ENCODE measurements at places on chromosomes 16 and 17.

- peaks cover 41% of the 10 kb centered on the region for H3K36me3 ChIP-seq
- peaks cover 77% of the 10 kb centered on the region for H3K4me1 ChIP-seq
- H3K4me3 ChIP-seq = no peak overlapping the region
- H3K27me3 ChIP-seq = no peaks in the 10 kb centered on the region
Observed at GRCh38 chr17:80763293-80763867, 218.7 kb downstream of the RPTOR start.

DNA sequence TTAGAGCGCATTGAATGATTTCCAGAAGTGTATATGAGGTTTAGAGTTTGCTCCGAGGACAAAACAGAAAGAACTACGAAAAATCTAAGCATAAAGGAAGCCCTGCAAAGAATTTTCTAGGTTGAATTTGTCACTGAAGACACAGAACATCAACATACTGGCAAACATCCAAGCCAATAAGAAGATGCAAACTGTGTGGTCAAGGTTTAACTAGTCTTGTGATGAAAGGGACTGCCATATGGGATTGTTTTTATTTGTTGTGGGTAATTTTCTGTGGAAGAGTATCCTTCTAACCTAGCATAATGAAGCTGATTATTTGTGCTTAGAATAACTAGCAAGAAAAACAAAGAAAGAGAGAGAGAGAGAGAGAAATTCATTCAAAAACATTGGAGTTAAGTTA, 492.0 kb upstream of the ERCC4 start:
- H3K4me1 ChIP-seq = no peaks in the 10 kb centered on the region
- no peaks in the 10 kb centered on the region for H3K27me3 ChIP-seq
- H3K36me3 ChIP-seq = no peaks in the 10 kb centered on the region
- no peak overlapping the region for H3K27ac ChIP-seq
- no peak overlapping the region for H3K4me3 ChIP-seq

DNA sequence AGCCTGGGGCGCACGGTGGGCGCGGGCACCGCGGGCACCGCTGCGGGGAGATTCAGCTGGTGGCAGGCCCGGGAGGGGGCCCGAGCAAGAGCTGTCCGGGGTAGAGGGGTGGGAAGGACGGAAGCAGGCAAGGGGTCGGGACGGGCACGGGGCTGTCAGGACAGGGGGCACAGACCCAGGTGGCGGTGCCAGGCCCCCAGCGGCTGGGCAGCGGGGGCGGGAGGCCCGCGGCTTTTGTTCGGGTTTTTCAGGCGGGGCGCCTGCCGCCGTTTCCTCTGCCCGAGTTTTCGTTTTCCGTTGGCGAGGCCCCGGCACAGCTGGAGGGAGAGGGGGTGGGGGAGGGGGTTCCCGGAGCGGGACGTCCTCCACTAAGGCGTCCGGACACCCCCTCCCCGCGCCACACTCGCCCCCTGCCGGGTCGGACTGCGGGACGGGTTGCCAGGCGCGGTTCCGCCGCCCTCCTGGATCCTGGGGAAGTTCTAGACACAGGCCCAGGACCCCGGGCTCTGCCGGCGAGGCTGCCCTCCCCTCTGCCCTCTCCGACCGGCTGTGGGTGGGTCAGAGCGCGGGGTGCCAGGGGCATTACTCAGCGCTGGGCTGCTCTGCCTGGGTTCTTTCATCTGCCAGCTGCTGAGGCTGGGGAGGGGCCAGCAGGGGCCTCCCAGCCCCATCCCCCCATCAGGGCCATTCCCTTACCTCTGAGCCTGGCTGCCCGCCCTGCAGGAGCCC, 543 bp downstream of the ARHGAP23 start:
- no peak overlapping the region for H3K4me3 ChIP-seq
- peaks cover 7% of the 10 kb centered on the region for H3K4me1 ChIP-seq
- peaks cover 49% of the 10 kb centered on the region for H3K27me3 ChIP-seq
- H3K36me3 ChIP-seq = no peaks in the 10 kb centered on the region
- no peak overlapping the region for H3K27ac ChIP-seq

DNA sequence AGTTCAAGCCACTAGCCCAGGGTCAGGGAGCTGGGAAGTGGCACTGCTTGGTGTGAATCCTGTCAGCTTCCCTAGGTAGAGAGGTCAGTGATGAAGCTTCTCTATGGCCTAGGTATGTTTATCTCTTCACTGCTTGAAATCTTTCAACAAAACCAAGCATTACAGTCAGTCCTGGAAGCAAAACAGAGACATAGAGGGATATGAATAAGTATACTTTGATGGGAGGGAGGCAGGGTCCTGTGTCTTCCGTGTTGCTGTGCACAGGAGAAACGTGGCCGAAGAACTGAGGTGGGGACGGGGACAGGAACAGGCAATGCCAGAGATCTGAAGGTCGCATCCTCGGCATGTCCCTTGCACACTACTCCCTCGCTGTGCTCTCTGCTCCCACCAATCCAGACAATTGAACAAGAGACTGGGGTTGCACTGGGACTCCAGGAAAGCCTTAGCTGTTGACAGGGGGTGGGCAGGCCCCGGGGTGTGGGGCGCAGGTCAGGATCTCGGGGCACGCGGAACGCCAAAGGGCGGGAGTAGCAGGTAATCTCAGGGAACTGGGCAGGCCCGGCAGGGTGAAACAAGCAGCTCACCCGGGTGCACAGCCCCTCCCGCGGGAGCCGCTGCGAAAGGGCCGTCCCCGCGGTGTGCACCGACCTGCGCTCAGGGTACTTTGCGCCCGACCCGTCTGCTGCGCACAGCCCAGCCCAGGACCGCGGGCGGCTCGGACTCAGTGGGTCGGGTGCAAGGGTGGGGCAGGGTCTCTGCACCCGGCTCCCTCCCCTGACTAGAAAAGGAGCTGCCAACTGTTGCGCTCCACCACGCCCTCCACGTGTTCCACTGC, at the start of gene MT1H:
Gene MT1H (plus strand): TSS at position 810 of the 835 bp plus-strand sequence. CDS start 71 bp downstream, outside the sequence.
- no peak within 1 kb of the TSS for H3K27ac ChIP-seq
- H3K4me3 ChIP-seq = no peak within 1 kb of the TSS

GRCh38 chr17:8162233-8162996, at the start of gene VAMP2:
Gene VAMP2, minus strand, starts transcription at chr17:8162948. Its CDS starts 69 bp downstream, at chr17:8162879.
- peaks cover 59% of the 10 kb centered on the region for H3K4me1 ChIP-seq
- peak; percentile 89 for DNase-seq
- H3K36me3 ChIP-seq = peaks cover 34% of the 10 kb centered on the region
- H3K27me3 ChIP-seq = no peaks in the 10 kb centered on the region
- H3K4me3 ChIP-seq = peak within 1 kb of the TSS; percentile 81

GRCh38 chr16:67040906-67041305, 12.0 kb downstream of the CBFB start:
- no peaks in the 10 kb centered on the region for H3K27me3 ChIP-seq
- H3K27ac ChIP-seq = no peak overlapping the region
- H3K36me3 ChIP-seq = peaks cover 62% of the 10 kb centered on the region
- DNase-seq = no peak
- H3K4me1 ChIP-seq = peaks cover 41% of the 10 kb centered on the region

DNA sequence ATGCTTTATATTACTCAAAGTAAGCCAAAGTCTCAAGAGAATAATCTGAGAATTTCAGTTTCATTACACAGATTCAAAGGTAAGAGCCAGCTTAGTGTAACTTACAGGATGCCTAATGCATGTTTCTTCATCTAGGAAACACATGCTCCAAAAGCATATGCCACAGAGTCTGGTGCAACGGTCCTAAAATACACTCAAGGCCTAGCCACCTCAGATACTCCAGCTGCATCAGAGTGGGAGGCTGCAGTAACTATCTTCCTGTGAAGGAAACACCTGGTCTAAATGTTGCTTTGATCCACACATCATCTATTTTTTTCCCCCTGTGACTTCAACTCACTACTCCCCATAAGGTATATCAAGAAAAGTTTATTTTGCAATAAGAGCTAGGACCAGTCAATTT, 51.6 kb upstream of the CORO6 start:
- H3K4me1 ChIP-seq = peaks cover 16% of the 10 kb centered on the region
- no peak overlapping the region for H3K27ac ChIP-seq
- no peak for DNase-seq
- no peaks in the 10 kb centered on the region for H3K27me3 ChIP-seq
- peaks cover 53% of the 10 kb centered on the region for H3K36me3 ChIP-seq

GRCh38 chr17:39198186-39198566, 707 bp upstream of the CACNB1 start:
- peak overlapping the region; percentile 93 for H3K4me3 ChIP-seq
- DNase-seq = no peak
- peaks cover 67% of the 10 kb centered on the region for H3K4me1 ChIP-seq
- no peaks in the 10 kb centered on the region for H3K27me3 ChIP-seq
- H3K27ac ChIP-seq = peak overlapping the region; percentile 96
- H3K36me3 ChIP-seq = peaks cover 37% of the 10 kb centered on the region

GRCh38 chr16:77758046-77758445, 30.3 kb upstream of the VAT1L start:
- no peak overlapping the region for H3K4me3 ChIP-seq
- H3K27me3 ChIP-seq = peaks cover 3% of the 10 kb centered on the region
- H3K4me1 ChIP-seq = no peaks in the 10 kb centered on the region
- no peaks in the 10 kb centered on the region for H3K36me3 ChIP-seq

- H3K27me3 ChIP-seq = peaks cover 23% of the 10 kb centered on the region
- no peak for DNase-seq
- H3K4me1 ChIP-seq = no peaks in the 10 kb centered on the region
- H3K4me3 ChIP-seq = no peak overlapping the region
Observed at GRCh38 chr16:58324792-58325191, 30.0 kb upstream of the PRSS54 start.

GRCh38 chr17:78940258-78940657, 15.1 kb upstream of the TIMP2 start:
- H3K27me3 ChIP-seq = peaks cover 6% of the 10 kb centered on the region
- H3K27ac ChIP-seq = no peak overlapping the region
- no peak overlapping the region for H3K4me3 ChIP-seq
- H3K4me1 ChIP-seq = no peaks in the 10 kb centered on the region
- H3K36me3 ChIP-seq = no peaks in the 10 kb centered on the region

- no peak overlapping the region for H3K4me3 ChIP-seq
- peaks cover 63% of the 10 kb centered on the region for H3K27me3 ChIP-seq
- peaks cover 5% of the 10 kb centered on the region for H3K4me1 ChIP-seq
- no peak for DNase-seq
- no peak overlapping the region for H3K27ac ChIP-seq
- H3K36me3 ChIP-seq = no peaks in the 10 kb centered on the region
Observed at GRCh38 chr17:8062435-8062806, 23.6 kb downstream of the ALOX15B start.

DNA sequence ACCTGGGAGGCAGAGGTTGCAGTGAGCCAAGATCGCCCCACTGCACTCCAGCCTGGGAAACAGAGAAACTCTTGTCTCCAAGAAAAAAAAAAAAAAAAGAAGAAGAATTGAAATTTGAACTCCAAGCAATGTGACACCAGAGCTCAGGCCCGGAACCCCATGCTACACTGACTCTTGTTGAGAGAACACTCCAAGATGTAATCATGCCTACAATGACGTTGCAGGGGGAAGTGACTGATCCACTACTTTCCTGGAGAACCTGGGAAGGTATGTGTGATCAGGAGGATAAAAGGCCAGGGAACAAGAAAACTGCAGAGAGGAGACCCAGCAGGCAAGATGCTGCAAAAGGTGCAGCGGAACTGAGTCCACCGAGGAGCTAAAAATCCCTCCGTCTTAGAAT, 57.9 kb downstream of the ADCY9 start:
- H3K27me3 ChIP-seq = no peaks in the 10 kb centered on the region
- H3K4me3 ChIP-seq = no peak overlapping the region
- no peak for DNase-seq

- H3K4me1 ChIP-seq = peaks cover 11% of the 10 kb centered on the region
- DNase-seq = no peak
- no peak overlapping the region for H3K27ac ChIP-seq
- no peak overlapping the region for H3K4me3 ChIP-seq
- no peaks in the 10 kb centered on the region for H3K36me3 ChIP-seq
Observed at GRCh38 chr16:78562111-78562510, 462.7 kb downstream of the WWOX start.

GRCh38 chr17:15452746-15453145, 14.7 kb downstream of the CDRT4 start:
- no peak overlapping the region for H3K4me3 ChIP-seq
- peaks cover 3% of the 10 kb centered on the region for H3K36me3 ChIP-seq
- DNase-seq = no peak
- H3K27ac ChIP-seq = no peak overlapping the region

- no peaks in the 10 kb centered on the region for H3K4me1 ChIP-seq
- no peak overlapping the region for H3K4me3 ChIP-seq
- no peaks in the 10 kb centered on the region for H3K36me3 ChIP-seq
Observed at GRCh38 chr17:74163271-74163821, 40.1 kb upstream of the RPL38 start.

- no peak overlapping the region for H3K4me3 ChIP-seq
- H3K4me1 ChIP-seq = peaks cover 23% of the 10 kb centered on the region
- H3K36me3 ChIP-seq = peaks cover 36% of the 10 kb centered on the region
- no peaks in the 10 kb centered on the region for H3K27me3 ChIP-seq
- DNase-seq = no peak
- no peak overlapping the region for H3K27ac ChIP-seq
Observed at GRCh38 chr17:16281351-16281750, 64.3 kb downstream of the PIGL start.

DNA sequence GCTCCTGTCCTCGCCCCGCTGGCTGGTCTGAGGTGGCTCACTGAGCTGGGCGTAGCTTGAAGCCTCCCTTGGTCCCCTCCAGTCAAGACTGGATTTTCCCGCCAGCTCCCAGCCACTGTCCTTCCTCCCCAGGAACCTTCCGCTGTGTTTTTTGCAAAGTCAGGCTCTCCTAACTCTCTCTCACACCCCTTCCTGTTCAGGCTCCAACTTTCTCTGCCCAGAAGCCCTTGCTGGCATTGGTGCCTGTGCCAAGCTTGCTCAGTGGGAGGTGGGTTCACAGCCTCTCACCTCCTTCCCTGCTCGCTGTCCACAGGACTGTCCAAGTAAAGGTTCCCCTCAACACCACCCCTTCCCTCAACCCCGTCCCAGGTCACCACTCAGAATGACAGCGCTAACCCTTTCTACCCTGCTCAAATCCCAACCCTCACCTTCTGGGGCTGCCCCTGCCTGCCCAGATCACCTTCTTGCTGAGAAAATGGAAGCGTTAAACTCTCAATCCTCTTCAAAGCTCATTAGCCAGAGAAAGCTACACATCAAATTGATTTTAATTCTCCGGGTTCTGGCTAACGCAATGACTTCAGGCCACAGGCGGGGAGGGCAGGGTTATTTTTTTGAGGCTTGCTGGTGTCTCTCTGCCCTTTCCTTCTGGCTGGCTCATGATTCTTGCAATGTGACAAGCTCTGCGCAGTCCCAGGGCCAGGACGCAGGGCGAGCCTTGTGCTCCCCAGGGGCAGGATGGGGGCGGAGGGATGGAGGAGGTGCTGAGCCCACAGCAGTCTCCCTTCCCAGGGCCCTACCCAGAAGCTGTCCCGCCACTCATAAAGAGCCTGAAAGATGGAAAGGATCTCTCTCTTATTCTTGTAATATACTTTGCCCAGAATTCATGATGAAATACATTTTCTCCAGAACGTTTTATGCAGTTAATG, 357.2 kb upstream of the TNRC6C start:
- peaks cover 20% of the 10 kb centered on the region for H3K27me3 ChIP-seq
- no peak overlapping the region for H3K27ac ChIP-seq
- no peak overlapping the region for H3K4me3 ChIP-seq

- no peak overlapping the region for H3K4me3 ChIP-seq
- no peak for DNase-seq
- peaks cover 73% of the 10 kb centered on the region for H3K36me3 ChIP-seq
- peaks cover 28% of the 10 kb centered on the region for H3K4me1 ChIP-seq
Observed at GRCh38 chr17:48058393-48059124, 10.4 kb downstream of the NFE2L1 start.

- DNase-seq = no peak
- no peak overlapping the region for H3K27ac ChIP-seq
- H3K27me3 ChIP-seq = peaks cover 22% of the 10 kb centered on the region
Observed at GRCh38 chr17:5785867-5786509, 201.7 kb upstream of the NLRP1 start.
